ENCODE measurements at places on chromosomes 5 and 9. TPM values are rescaled to one million over a fixed set of nuclear protein-coding genes. Genes with fewer than 3 reads are reported as not detected.

The DDX4 gene
- 0.61 TPM for total RNA-seq

DNA sequence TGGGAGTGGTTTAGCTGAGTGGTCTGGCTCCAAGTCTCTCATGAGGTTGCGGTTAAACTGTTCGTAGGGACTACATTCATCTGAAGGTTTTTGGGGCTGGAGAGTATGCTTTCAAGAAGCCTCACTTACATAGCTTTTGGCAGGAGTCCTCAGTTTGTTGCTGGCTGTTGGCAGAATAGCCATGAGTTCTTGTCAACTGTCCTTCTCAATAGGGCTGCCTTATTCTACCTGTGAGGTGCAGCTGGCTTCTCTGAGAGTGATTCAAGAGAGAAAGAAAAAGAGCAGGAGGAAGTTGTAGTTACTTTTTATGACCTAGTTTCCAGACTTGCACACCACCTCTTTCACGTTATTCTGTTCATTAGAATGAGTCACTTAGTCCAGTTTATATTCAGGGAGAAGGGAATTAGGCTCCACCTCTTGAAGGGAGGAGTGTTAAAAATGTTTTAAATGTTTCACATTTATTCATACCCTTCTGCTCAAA lies 33.2 kb downstream of the YTHDC2 start:
- no peak for DNase-seq

DNA sequence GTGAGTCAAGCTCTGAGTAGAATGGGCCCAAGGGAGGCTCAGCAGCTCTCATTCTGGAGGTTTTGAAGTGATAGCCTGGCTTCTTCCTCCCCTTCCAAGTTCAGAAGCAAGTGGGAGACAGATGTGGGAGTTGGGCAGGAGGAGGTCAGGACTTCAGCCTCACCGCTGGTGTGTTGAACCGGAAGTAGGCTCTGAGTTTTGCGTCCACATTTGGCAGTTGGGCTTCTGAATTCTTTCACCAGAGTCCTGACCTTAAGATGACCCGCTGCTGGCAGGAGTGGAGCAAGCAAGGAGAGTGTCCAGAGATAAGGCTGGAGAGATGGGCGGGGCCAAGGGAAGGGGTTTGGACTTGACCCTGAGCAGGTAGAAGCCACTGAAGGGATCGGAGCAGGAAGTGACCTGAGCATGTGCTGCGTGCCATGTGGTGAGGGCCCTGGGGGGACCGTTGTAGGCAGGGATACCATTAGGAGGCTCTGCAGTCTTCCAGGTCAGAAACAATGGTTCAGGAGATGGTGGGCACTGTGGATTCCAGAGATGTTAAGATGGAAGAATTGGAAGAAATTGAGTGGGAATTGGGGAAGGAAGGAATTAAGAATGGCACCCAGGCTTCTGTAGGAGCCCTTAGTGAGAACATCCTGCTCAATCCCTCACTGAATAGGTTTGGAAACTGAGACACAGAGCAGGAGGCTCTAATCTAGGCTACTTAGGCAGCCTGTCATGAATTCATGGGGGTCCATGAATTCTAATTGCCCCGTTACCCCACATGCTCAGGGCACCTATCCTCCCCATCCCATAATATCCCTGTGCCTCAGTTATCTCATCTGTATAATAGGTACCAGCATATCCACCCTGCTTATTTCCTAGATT lies 25.9 kb downstream of the GALNT12 start:
- no peak for DNase-seq

- DNase-seq: no peak
These were observed 464.9 kb upstream of the MPDZ start for GRCh38 chr9:13744261-13744901.

Measured in activated CD8-positive, alpha-beta T cell treated with anti-CD3 and anti-CD28 coated beads, Interleukin-2, amount 10 ng/mL, durations not matched to agents 7 days and 5 days (primary cell).